CD8-positive, alpha-beta memory T cell (primary cell): ENCODE measurements at places on chromosomes 6 and 20. TPM values are rescaled to one million over a fixed set of nuclear protein-coding genes. Genes with fewer than 3 reads are reported as not detected.

FAM83D gene
- total RNA-seq: 11.9 TPM

UNC93A gene
- not detected for total RNA-seq

MAS1 gene
- total RNA-seq: not detected

LY6G6C gene
- not detected for total RNA-seq

NKAIN4 gene
- total RNA-seq: not detected

LAMA5 gene
- total RNA-seq: 0.13 TPM

PPP1R16B gene
- 171 TPM for total RNA-seq

- peaks cover 3% of the 10 kb centered on the region for H3K27me3 ChIP-seq
- H3K4me1 ChIP-seq: no peaks in the 10 kb centered on the region
- DNase-seq: no peak
- H3K27ac ChIP-seq: no peak overlapping the region
- H3K4me3 ChIP-seq: no peak overlapping the region
- no peaks in the 10 kb centered on the region for H3K36me3 ChIP-seq
Observed at GRCh38 chr6:39416728-39417127, 94.2 kb upstream of the KCNK16 start.

DNA sequence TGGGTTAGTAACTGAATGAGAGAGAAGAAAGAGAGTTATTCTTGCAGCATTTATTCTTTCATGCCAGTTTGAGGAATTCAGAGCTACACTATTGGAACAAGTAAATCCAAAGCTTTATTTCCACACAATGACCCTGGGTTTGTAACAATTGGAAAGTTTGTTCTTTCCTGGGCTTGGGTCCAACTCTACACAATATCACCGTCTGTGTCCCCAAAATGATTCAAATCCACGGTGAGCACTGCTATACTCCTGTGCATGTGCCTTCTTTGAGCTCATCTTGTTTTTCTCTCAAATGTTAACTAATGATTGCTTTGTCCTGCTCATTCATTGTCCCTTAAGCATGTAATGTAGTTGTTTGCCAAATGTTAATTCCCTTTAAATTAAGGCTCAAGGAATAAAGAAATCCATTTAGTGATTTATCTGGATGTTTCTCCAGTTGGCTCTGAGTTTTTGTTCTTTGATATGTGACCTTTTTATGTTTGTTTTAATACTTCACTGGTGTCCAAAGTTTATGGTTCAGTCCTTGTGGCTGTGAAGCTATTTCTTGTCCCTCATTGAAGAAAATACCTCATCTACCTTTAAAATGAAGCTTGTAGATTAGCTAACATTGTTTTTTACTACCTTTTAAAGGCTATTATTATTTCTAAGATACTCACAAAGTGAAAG, 20.5 kb upstream of the CRISP3 start:
- no peaks in the 10 kb centered on the region for H3K4me1 ChIP-seq
- H3K27me3 ChIP-seq: no peaks in the 10 kb centered on the region
- DNase-seq: no peak
- H3K4me3 ChIP-seq: no peak overlapping the region
- no peaks in the 10 kb centered on the region for H3K36me3 ChIP-seq

DNA sequence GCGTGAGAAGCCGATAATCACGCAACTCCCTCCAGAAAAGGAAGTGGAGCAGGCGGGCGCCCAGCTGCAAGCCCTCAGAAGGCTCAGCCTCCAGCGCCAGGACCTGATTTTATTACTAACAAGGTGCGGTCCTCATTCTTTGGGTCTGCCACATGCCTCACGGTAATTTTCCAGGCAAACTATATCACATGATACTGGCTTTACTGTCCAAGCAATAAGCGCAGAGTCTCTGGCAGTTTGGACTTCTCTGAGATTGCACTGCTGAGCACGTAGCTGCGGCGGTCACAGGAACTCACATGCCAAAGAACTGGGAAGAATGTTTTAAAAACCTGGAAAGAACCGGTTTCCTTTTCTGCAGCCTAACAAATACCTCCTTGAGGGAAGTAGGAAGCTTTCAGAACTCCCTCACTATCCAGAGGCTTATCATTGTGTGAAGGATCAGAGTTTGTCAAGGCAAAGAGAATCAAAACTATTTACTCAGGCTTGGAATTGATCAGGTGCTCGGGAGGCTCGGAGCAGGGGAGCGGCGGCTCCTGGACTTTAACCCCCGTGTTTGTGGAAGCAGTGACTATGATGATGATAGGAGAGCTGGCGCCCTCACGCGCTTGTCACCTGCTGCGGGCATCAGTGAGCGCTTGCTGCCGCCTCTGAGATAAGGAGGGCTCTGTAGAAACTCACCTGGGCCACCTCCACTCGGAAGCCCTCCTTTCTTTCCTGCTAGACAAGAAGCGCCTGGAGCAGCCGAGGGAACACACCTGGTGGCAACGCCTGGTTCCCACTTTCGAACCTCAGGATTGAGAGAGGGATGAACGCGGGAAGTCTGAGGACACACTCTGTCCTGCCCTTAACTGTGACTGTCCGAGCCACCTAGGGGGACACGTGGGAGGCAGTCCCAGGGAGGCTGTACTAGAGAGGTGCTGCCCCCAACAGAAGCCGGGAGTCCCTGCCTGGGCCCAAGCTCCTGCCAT, 27.2 kb upstream of the SYNJ2 start:
- no peak overlapping the region for H3K27ac ChIP-seq
- DNase-seq: no peak
- H3K4me3 ChIP-seq: no peak overlapping the region
- no peaks in the 10 kb centered on the region for H3K36me3 ChIP-seq
- H3K27me3 ChIP-seq: no peaks in the 10 kb centered on the region

DNA sequence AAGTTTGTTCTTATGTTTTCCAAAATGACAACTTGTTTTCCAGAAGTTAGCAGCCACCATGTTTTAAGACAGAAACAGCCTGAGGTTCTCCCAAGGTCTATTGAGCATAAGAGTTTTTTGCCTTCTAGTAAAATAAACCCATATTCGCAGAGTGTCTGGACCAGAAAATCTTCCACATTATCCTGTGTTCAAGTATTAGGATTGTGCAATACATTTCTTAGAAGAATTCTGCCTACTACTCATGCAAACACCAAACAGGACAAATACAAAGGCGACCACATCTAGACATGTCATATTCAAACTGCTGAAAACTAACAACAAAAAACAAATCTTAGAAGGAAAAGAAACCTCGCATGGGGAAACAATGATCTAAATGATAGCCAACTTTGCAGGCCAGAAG, 145.4 kb upstream of the AHI1 start:
- H3K27ac ChIP-seq: no peak overlapping the region
- no peaks in the 10 kb centered on the region for H3K27me3 ChIP-seq
- no peak overlapping the region for H3K4me3 ChIP-seq
- DNase-seq: no peak
- no peaks in the 10 kb centered on the region for H3K36me3 ChIP-seq

GRCh38 chr6:64330694-64331307, 695.2 kb downstream of the PHF3 start:
- no peak for DNase-seq
- H3K27me3 ChIP-seq: no peaks in the 10 kb centered on the region
- no peak overlapping the region for H3K27ac ChIP-seq
- H3K4me1 ChIP-seq: no peaks in the 10 kb centered on the region

- no peaks in the 10 kb centered on the region for H3K4me1 ChIP-seq
- no peaks in the 10 kb centered on the region for H3K27me3 ChIP-seq
- DNase-seq: no peak
- no peaks in the 10 kb centered on the region for H3K36me3 ChIP-seq
Observed at GRCh38 chr6:119482850-119483285, 133.3 kb upstream of the MAN1A1 start.

DNA sequence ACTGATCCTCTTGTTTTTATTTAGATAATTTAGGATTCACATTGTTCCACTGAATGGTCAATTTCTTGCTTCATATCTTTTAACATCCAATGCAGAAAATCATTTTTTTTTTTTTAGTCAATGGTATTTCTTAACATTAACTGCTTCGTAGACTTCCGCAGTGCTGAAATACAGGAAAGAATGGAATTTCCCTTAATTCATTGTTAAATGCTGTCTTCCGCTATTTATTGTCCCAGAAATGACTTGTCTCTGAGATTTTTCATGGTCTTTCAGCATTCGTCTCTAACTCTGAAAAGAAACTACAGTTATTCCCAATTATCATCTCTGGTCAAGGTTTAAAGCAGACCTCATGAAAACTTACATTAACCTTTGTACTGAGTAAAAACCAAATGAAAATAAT, 1029.1 kb upstream of the MANEA start:
- H3K36me3 ChIP-seq: no peaks in the 10 kb centered on the region
- no peak overlapping the region for H3K27ac ChIP-seq
- DNase-seq: no peak
- no peak overlapping the region for H3K4me3 ChIP-seq

DNA sequence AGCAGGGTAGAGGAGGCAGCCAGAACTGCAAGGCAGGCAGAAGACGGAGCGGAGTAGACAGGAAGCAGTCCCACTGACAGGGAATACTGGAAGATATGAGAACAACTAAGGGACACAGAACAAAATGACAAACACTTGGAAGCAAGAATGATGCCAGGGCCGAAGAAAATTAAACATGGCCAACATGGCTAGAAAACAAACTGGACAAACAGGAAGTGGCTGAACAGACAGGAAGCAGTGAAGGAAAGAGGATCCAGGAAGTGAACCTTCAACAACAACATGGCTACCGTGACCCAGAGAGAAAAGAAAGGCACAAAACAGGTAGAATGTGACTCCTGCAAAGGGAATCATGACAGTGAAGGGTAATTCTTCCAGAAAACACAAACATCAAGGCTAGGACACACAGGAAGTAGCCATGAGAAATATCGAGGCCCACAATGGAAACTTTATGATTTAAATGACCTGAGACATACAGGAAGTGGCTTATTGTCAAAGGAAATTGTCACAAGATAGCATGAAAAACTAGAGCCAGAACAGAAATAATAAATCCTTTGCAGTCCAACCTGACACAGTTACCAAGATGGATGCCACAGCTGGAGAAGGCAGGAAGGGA, 9.1 kb downstream of the COL11A2 start:
- DNase-seq: no peak
- peaks cover 21% of the 10 kb centered on the region for H3K4me1 ChIP-seq
- H3K27me3 ChIP-seq: no peaks in the 10 kb centered on the region
